Activated CD4-positive, CD25-positive, alpha-beta regulatory T cell treated with anti-CD3 and anti-CD28 coated beads, Interleukin-2, amount 50 U/mL, for 72 hours (primary cell): ENCODE measurements at places on chromosomes 12 and 14.

GRCh38 chr12:18932715-18933114, 194.8 kb downstream of the CAPZA3 start:
- DNase-seq: no peak

DNA sequence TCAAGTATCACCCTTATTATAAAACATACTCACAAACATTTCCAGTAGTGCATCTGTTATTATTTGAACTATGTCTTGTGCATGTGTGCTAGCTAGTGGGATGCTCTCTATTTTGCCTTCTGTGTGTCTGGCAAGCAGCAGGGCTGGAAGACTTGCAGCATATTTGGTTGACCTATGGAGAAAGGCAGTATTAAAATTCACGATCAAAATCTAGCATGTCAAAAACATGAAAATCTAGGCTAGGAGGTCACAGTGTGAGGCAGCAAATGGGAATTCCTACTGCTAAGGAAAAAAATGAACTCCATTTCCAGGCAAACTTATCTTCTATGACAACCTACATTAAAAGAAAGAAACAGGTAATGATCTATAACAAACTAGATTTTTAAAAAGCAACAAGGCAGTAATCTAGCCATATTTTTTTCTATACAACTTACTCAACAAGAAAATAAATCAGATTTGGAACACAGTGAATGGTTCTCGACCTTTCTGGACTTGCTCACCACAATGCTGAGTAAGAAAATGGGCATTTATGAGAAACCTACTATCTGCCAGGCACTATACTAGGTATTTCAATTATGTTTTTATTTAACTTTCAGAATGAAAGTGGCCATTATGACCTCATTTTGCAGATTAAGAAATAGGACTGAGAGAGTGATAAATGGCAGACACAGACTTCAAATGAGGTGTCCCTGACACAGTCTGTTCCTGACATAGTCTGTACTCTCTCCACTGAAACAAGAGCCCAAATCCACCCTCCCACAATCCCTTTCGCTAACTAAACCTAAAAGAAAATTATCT, 96.8 kb downstream of the TXNDC16 start:
- DNase-seq: no peak

- no peak for DNase-seq
Observed at GRCh38 chr14:76924371-76925096, 98.3 kb downstream of the LRRC74A start.

DNA sequence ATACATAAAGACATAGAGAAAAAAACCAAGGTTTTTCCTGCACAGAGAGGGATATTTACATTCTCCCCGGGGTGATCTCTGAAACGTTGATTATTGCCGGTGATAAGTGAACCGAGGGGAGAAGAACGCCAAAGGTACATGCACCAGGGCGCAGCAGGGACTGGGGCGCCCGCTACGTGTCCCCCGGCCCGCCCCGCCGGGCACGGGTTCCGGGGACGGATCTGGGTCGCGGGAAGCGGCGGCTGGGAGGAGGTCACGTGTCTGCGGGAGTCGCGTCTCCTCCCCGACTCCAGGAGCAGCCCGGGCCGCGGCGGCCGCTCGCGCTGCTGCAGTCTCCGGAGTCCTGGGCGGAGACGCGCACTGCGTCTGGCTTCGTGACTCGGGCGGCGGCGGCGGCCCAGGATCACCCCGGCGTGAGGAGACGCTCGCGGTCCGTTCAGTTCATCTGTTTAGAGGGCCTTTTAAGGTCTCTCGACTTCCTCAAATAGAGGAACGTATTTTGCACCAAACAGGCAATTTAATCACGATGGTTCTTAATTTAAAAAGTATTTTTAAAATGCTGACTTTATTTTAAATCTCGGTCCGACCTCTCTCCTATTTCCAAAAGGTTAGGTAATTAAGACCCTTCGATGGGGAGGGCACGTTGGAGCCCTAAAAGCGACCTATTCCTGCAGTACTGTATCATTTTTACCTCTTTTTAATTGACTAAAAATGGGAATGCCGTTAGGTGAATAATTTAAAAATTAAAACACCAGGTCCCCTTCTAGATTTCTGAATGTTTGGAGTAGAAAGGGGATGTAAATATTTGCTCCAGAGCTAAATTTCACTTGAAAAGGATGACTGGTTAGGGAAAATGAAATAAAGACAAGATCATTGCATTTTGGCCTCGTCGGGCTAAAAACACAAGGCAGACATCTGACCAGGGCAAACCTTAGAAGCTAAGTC, 1.8 kb upstream of the BHLHE41 start:
- DNase-seq: peak; percentile 36

- DNase-seq: no peak
Observed at GRCh38 chr14:104597576-104597975, 7.0 kb downstream of the TMEM179 start.

DNA sequence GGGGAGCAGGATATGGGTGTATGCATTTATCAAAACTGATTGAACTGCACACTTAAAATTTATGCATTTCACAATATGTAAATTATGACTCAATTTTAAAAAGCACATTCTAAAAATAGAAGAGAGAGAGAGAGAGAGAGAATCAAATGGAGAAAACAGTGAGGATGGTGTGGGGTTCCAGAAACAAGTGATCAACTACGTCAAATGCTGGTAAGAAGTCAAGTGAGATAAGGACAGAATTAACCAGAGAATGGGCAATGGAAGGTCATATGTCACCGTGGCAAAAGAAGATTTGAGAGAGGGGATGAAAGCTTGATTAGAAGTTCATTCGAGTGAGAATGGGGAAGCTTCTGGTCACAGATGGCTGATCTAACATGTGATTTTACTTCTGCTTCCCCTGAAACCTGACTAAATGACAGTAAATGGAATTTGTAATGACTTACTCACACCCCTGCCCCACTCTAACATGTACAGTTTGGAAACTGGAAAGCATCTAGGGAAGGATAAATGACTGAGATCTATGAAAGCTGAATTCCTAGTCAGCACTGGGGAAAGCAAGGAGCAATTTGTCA, 276.5 kb upstream of the AMIGO2 start:
- DNase-seq: no peak

- no peak for DNase-seq
Observed at GRCh38 chr12:103468837-103469236, 26.9 kb downstream of the C12orf42 start.

DNA sequence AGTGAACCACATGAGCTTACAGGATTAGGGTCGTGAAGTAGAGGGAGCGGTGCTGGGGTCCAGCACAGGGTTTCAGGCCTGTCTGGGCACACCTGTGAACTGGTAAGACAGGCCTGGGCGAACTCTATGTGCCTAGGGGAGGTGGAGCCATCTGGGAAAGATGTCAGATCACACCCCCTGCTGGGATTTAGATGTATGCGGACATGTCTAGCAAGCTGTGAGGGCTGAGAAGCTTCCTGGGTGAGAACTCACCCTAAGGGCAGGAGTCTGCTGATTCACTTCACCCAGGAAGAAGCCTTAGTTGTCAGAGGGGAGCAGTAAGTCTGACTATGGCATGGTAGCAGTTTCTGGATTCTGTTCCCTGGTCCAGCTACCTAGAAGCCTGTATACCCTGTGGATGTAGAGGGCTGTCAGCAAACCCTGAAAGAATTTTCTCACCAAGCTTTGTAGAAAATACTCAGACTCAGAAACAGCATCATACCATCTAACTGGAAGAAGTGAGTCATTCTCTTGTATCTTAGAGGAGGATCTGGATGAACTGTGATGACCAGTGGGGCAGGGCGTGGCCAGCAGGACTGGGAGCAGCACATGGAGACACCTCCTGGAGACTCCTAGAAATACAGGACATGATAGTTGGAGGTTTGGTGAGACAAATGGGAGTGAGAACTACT, 11.2 kb upstream of the PYGL start:
- DNase-seq: no peak

DNA sequence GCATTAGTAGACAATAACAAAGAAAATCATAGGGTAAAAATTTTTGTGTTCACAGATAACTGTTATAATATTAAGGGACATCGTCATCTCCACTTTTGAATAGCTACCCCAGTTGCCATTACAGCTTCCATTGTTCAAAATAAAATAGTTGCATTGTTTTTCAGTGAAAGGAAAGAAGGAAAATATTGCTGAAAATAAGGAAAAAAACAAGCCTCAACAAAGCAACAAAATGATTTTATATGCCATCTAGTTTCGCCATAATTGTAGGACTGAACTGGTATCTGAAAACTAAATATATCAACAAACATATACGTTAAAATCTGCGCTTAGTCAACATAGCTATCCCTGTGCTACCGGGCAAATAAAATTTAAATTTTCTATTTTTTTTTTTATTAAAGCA, 3.3 kb downstream of the CDK17 start:
- no peak for DNase-seq

- DNase-seq: no peak
Observed at GRCh38 chr12:49672301-49673217, 34.6 kb downstream of the FMNL3 start.

- DNase-seq: no peak
Observed at GRCh38 chr14:57486767-57487379, 6.8 kb downstream of the CCDC198 start.

GRCh38 chr14:105066240-105067071, 1.2 kb upstream of the GPR132 start:
- peak; percentile 30 for DNase-seq
